ENCODE measurements at places on chromosomes 12 and 14. TPM values are rescaled to one million over a fixed set of nuclear protein-coding genes. Genes with fewer than 3 reads are reported as not detected.

The SCNN1A gene
- polyA plus RNA-seq, result 2.6 TPM

The L2HGDH gene
- 6.0 TPM for polyA plus RNA-seq

The PLCZ1 gene
- 2.3 TPM for polyA plus RNA-seq

The TMEM117 gene
- 5.4 TPM for polyA plus RNA-seq

The ACOT6 gene
- polyA plus RNA-seq, result not detected

The PLBD1 gene
- polyA plus RNA-seq, result 31.6 TPM

The FAIM2 gene
- 0.65 TPM for polyA plus RNA-seq

The KLRD1 gene
- 1.9 TPM for polyA plus RNA-seq

The ATXN7L3B gene
- 52.3 TPM for polyA plus RNA-seq

The LTB4R2 gene
- 5.2 TPM for polyA plus RNA-seq

The APOLD1 gene
- 7.3 TPM for polyA plus RNA-seq

The ASPG gene
- 9.9 TPM for polyA plus RNA-seq

The JPH4 gene
- polyA plus RNA-seq, result 1.1 TPM

The KERA gene
- 0.09 TPM for polyA plus RNA-seq

The STAC3 gene
- polyA plus RNA-seq, result 4.3 TPM

The CPNE6 gene
- polyA plus RNA-seq, result not detected

The MSRB3 gene
- 29.4 TPM for polyA plus RNA-seq
